ENCODE measurements at places on chromosomes 3 and 15. TPM values are rescaled to one million over a fixed set of nuclear protein-coding genes. Genes with fewer than 3 reads are reported as not detected.

DNA sequence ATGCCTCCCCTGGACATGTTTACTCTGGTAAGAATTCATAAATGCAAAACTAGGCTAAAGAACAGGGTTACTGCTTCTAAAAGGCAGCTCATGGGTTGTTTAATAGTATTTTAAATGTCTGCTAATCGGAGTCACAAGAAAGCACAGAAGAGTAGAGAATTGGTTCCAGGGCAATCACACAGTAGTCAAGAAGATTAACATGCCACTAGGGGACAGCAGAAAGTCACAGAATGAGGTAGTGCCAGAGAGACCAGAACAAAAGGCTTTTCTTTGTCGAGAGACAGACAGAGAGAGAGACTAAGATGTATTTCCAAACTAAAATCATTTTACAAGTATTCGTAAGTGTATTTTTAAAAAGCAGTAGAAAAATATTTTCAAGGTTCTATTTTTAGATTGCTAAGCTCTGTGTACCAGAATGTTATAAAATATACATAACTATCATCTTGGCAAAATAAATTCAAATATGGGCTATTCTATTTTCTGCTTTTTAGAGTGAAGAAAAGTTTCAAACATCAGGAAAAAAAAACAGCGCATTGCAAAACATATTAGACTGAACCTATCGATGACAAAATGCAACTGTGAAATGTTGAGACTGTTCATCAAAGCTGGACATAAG lies 78.3 kb upstream of the CDIN1 start:
- DNase-seq = peak; percentile 77

DNA sequence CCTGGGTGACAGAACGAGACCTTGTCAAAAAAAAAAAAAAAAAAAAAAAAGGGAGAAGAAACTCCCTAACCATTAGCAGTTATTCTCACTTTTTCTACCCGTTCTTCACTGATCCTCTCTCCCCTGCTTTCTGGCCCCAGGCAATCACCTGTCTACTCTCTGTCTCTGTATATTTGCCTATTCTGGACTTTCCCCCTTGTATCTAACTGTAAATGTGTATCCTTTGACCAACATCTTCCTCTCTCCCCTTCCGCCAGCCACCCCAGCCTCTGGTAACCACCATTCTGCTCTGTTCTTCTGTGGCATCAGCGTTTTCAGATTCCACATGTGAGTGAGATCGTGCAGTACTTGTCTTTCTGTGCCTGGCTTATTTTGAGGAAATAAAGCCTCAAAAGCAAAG lies 6.9 kb downstream of the CYFIP1 start:
- DNase-seq = no peak

RHCG gene
- not detected for total RNA-seq

- no peak for DNase-seq
Measured at GRCh38 chr3:32712506-32713055, 27.6 kb downstream of the CNOT10 start.

GRCh38 chr15:41782371-41783282 lies 8.3 kb downstream of the MAPKBP1 start:
- no peak for DNase-seq

DNA sequence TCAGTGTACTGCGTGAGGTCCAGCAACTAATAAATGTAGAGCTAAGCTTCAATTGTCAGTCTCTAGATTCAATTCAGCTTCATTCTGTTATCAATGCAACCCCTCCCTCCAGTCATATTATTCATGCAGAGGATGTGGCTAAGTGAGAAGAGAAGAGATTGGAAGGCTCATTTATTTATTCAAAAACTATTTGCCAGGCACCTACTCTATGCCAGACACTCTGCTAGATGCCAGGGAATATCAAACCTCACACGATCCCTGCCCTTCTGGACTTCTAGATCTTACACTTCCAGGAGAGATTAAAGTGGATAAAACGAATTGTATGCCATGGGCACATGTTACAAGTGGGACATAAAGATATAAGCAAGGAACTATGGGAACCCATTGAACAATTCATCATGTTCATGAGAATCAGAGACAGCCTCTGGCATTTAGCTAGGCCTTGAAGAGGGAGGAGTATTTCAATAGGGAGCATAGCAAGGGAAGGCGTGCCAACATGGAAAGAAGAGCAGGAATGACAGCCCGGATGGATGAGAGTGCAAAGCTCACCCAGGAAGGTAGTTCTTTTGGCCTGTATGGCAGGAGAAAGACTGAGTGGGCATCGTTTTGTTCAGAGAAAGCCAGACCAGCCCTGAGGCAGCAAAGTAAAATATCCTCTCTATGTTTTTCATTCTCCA lies 75.4 kb downstream of the FGF12 start:
- DNase-seq = peak; percentile 45

PGBD4 gene
- 1.1 TPM for total RNA-seq

- peak; percentile 17 for DNase-seq
Measured at GRCh38 chr3:34920806-34921205, 718.5 kb upstream of the ARPP21 start.

MUSTN1 gene
- not detected for total RNA-seq

- no peak for DNase-seq
Measured at GRCh38 chr3:169748670-169749069, 16.2 kb downstream of the TERC start.
